Germinal center (tissue), 1 donor: ENCODE measurements at places on chromosomes 2 and 18.
A peak's percentile ranks its signal among the peaks of the same experiment; 100 is the strongest.

DNA sequence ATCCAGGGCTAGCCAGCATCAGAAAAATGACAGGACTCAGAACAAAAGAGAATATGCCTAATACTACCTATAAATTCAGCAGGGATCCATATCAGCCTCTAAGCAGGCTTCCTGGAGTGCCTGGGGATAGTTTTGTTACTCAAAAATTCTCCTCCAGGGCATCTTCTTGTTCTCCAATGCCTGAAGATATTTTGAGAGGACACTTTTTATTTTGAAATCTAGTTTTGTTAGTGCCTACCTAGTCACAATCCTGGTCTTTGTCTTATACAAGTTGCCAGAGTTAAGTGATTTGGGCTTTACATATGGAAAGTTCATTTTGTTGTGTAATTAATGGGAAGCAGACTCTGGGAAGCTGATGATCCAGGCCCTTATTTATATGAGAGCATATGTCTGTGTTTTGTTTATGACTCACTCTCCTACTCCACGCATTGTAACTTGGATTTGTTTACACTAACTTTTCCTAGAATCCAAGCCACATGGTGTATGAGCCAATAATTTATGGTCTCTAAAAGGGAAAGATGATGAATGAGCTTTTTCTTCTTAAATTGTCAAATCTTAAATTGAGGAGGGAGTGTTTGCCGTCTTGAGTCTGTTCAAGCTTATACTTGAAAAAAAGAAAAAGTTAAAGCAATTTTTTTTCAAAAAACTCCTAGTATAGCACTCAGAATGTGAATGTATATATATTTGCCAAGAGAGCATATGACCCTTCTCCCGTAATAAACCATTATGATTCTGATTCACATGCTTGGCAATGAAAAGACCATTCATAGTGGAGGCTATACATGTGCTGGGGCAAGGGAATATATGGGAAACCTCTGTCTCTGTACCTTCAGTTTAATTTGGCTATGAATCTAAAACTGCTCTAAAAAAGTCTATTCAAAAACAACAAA is 370.3 kb downstream of the SETBP1 start:
- no peak for DNase-seq

DNA sequence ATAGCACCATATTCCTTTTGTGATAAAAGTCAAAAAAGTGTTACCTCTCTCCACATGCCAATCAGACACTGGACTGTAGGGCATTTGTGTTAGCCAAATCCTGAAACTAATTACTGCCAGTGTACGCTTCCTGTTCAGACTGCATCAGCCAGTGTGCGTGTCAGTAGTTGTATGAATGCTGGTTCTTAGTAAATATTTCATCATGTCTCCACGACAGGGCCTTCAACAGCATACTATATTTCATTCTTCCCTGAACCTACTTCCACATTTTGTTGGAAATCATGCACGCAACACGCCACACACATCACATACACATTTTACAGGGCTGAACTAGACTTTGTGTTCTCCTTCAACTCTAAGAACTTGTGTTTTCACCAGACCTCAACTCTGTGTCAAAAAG is 77.5 kb downstream of the EPB41L3 start:
- no peak for DNase-seq

DNA sequence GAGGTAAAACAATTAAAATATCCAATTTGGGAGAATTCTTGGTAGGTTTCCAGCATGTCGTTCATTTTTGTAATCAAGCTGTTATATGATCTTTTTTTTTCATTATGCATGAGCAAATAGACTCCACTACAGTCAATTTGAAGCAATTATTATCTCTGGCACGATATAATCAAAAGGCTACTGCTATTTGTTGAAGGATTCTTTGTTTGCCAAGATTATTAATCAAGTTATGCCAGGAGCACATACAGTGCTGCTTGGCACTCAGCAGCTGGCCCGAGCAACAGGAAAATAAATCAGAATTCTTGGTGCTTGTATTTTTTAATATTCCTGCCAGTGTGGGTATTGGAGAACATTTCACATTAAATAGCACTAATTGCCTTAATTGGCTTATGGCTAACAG is 279.5 kb downstream of the RND3 start:
- DNase-seq: no peak

GRCh38 chr2:232276733-232277313 is 101.7 kb upstream of the ALPP start:
- DNase-seq: no peak

- DNase-seq: no peak
These were observed 53.7 kb downstream of the THUMPD2 start for GRCh38 chr2:39725401-39725800.

DNA sequence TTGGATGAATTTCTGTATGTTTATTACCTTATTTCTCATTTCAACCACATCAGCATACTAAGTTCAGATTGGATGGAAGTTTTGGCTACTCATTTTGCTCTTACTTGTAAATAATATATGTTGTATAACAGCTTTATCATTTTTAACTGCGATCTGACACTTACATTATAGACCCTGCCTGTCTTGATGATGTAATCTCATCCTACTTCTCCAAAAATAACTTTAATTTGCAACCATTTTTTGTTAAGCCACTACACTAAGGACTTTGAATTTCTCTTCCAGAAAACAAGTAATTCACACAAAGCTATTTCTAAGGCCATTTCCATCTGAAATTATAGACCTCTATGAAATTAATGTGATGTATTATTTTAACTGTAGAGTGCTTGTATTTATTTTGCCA is 240.7 kb downstream of the WDR7 start:
- DNase-seq: no peak

DNA sequence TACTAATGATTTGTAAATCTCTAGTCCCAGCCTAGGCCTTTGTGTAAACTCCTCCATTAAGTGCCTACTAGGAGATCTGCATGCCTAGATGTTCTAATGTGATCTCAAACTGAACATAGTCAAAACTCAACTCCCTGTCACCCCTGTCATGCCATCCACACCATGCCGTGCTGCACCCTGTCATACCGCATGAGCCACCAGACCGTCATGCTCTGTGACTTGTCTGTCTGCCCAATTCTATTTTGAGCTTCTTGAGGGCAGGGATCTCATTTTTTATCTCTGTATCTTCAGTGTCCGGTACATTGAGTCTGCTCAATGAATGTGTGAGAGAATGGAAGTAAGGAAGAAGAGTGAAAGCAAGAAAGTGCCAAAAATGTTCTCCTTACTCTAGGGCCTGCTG is 35.5 kb downstream of the GREB1L start:
- no peak for DNase-seq

DNA sequence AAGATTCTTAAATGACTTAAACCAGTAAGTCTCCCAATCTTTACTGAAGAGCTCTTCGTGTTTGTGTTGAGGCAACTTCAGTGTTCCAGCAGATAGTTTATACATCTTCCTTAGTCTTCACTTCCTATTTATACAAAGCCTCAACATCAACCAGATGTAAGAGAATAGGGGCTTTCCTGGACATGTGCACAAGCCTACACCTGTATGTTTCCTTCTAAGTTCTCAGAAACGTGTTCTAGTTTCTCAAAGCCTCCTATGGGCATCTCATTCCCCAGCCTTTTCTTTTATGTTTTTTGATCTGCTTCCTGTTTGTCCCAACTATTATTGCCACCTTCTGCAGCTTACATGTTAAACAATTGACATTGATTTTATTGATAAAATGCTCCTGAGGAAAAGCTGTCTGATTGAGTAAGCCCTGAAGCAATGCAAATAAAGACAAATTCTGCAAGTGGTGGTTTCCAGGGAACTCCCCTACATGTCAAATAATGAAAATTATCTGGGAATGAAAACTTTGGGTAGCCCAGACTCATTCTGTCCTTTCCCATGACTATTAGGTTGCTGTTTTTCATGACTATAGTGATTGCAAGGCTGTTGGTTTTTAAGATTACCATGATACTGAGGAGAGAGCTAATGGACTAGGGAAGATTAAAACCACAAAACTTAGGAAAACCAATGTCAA is 663.3 kb upstream of the ACVR2A start:
- DNase-seq: peak; percentile 5

GRCh38 chr2:23588106-23588505 is 203.1 kb downstream of the KLHL29 start:
- no peak for DNase-seq

GRCh38 chr2:179252423-179252822 is 12.2 kb downstream of the SESTD1 start:
- peak; percentile 19 for DNase-seq

DNA sequence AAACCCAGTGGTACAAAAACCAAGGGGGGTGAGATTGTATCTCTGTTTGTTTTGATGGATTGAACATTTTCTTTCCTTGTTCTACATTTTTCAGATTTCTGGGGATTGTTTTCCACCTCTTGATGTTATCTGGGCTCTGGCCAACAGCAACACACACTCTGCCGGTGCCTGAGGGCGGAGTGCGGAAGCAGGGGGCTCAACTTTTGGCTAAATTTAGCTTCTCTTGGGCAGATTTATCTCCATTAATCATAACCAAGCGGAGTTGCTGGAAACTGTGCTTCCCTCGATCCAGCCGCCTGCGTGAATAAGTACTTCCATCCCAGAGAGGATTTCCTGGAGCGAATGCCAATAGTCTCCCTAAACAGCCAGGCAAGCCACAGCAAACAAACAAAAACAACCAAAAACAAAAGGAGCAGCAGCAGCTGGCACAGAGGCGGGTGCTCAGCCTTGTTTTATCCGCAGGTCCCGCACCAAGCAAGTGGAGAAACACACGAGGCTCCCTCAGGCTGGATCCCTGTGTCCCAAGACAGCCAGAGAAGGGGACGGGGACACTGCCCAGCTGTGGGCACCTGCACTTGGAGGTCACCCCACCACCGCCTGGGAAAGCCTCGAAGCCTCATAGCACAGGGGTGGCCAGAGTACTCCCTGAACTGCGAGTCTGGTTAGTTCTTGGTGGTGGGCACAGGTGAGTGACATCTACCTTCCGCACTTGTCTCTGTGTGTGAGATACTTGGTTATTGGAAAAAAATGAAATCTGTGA is 143.4 kb downstream of the NDUFA10 start:
- no peak for DNase-seq

DNA sequence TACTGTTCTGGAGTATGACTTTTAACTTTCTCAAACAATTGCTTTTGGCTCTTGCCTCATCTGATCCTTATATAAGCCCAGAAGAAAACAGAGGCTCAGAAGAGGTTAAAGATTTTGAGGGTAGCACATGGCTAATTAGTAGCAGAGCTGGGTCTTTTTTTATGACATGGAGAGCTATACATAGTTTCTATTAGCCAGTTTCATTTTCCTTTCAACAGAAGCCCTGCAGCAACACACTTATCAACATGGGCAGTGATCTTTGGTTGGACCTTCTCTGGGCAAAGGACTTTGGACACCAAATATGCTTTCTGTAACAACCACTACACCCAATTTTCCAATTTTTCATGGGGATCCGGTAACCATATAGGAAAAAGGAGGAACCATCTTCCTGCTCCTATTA is 64.9 kb downstream of the NCKAP5 start:
- no peak for DNase-seq

GRCh38 chr2:178005756-178006155 is 66.8 kb downstream of the PDE11A start:
- no peak for DNase-seq

DNA sequence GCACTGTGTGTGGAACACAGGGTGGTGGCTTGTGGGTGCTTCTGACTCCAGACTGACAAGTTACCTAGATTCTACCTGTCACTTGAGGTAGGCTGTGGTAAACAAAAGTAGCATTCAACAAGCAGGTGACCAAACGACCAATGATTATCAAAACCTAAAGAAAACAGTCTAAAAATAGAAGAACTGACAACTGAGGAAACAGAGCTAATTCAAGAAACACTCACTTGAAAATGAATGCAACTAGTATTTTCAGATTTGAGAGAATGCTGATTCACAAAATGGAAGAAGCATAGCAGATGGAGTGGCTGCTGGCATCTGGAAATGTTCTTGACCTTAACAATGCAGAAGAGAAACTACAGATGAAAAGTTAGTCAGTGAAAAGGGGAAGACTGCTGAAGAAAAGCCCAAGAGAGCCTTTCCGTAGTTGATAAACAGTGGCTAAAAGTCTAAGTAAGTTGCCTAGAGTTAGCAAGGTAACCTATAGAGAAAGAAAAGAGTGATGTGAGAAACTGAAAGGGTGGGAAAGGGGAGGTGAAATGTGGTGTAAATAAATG is 170.4 kb downstream of the NCK2 start:
- no peak for DNase-seq

- DNase-seq: no peak
These were observed 14.4 kb upstream of the BBS5 start for GRCh38 chr2:169464882-169465281.

DNA sequence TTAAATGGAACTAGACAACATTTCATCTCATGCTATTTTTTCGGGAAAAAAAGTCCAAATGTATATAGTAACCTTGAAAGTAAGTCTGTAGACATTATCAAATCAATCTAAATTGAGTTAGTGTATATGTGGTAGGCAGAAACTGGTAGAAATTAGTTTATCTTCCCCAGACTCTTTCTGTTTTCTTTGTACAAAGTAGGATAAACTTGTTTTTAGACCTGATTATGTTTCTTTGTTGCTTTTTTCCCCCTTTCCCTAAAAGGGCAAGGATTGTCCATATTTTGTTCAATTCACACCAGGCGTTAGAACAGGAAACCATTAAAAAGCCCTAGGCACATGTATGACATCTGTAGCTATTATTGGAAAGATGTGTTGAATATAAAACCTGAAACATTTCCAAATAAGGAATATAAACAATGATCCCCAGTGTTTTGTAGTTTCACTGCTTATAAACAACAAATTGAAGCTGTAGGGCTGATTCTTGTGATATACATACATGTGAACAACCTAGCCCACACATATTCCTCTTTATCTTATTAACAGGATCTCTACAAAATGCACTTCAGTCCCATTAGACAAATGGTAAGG is 528.3 kb downstream of the PARD3B start:
- DNase-seq: no peak

DNA sequence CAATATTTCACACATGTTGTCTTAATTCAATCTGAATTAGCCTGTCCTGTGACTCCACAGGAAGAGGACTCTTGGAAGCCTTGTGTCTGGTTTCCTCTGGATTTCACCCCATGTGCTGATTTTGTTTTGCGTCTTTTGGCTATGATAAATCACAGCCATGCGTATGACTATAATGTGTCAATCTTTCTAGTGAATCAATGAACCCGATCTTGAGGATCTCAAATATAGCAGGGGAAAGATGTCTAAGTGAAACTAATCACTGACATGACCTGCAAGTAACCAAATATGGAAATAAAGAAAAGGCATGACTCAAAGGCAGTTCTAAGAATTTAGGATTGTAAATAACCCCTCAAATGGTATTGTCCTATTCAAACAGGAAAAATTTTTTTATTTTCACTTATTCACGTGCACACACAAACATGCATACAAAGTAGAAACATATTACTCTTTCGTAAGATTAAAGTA is 8.2 kb downstream of the WDFY1 start:
- no peak for DNase-seq

DNA sequence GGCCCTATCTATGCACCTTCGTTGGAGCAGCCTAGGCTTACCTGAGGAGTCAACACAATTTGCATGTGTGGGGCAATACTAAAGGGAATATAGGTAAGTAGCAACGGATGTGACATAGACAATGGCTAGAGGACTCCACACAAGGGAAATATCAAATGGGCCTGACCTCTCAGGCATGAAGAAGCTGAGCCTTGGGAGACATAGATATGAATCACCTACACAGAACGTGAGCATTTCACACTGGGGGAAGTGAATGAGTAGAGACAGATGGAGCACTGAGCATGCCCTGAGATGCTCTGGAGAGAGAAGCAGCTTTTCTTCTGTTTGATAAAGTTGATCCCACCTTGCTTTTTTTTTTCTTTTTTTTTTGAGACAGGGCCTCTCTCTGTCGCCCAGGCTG is 97.9 kb downstream of the ATL2 start:
- no peak for DNase-seq
